Sigmoid colon (tissue), 7 donors: ENCODE measurements at places on chromosomes 7 and 10.
A peak's percentile ranks its signal among the peaks of the same experiment; 100 is the strongest.

- peaks cover 25% of the 10 kb centered on the region for H3K27me3 ChIP-seq
- peak overlapping the region; percentile 44 for H3K4me3 ChIP-seq
- DNase-seq = peak; percentile 68
- peak overlapping the region; percentile 50 for H3K27ac ChIP-seq
- no peaks in the 10 kb centered on the region for H3K4me1 ChIP-seq
Observed at GRCh38 chr7:28957064-28957750, 923 bp downstream of the TRIL start.

DNA sequence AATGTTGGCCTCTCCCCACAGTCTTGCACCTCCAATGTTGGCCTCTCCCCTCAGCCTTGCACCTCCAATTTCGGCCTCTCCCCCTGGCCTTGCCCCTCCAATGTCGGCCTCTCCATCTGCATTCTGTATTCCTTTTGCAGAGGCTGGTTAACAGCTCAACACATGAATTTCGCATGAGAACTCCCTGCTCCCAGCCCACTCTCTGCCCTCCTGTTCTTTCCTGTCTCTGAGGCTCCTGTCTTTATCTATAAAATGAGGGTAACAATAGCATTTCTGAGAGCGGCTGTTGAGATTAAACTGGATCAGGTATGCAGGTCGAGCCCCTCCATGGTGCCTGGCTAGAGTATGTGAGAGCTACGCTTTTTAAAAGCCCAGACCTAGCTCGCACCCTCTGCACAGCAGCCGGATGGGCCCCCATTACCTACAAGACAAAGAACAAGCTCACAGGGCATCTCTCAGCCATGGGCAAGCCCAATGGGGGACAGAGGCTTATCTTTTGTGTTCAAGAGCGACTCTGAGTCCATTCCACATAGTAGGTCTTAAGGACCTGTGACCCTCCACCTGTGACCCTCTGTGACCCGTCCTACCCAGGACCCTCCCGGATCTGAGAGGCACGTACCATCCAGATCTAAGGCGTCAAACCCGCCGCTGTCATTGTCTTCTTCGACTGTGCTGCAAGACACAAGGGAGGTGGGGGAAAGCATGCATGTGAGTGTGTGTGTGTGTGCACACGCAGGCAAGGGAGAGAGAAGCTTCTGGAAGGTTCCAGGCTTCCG, 82.2 kb upstream of the GNA12 start:
- H3K27ac ChIP-seq = no peak overlapping the region
- no peaks in the 10 kb centered on the region for H3K4me1 ChIP-seq
- no peaks in the 10 kb centered on the region for H3K36me3 ChIP-seq
- peaks cover 3% of the 10 kb centered on the region for H3K27me3 ChIP-seq

GRCh38 chr10:76916536-76916935, 721.1 kb downstream of the KCNMA1 start:
- no peak for DNase-seq
- no peaks in the 10 kb centered on the region for H3K4me1 ChIP-seq
- no peaks in the 10 kb centered on the region for H3K27me3 ChIP-seq
- no peaks in the 10 kb centered on the region for H3K36me3 ChIP-seq

- no peaks in the 10 kb centered on the region for H3K36me3 ChIP-seq
- no peaks in the 10 kb centered on the region for H3K27me3 ChIP-seq
- no peak overlapping the region for H3K4me3 ChIP-seq
- H3K27ac ChIP-seq = no peak overlapping the region
- DNase-seq = no peak
- H3K4me1 ChIP-seq = no peaks in the 10 kb centered on the region
Observed at GRCh38 chr10:117878626-117879025, 168.1 kb downstream of the RAB11FIP2 start.
